CD8-positive, alpha-beta T cell (primary cell): ENCODE measurements at places on chromosomes 16 and 17.

DNA sequence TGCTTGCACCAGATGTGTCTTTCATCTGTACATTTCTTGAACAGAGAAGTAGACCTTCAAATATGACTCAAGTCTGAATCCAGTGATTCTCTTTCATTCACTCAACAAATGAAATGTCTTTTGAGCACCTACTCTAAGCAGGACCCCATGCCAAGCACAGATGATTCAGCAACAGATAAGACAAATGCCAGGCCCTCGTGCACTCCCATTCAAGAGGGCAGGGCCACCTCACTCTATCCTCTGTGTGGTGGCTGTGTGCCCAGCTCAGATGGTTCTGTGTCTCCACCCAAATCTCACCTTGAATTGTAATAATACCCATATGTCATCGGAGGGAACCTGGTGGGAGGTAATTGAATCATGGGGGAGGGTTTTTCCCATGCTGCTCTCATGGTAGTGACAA is 74.1 kb upstream of the NKD1 start:
- DNase-seq, result no peak

DNA sequence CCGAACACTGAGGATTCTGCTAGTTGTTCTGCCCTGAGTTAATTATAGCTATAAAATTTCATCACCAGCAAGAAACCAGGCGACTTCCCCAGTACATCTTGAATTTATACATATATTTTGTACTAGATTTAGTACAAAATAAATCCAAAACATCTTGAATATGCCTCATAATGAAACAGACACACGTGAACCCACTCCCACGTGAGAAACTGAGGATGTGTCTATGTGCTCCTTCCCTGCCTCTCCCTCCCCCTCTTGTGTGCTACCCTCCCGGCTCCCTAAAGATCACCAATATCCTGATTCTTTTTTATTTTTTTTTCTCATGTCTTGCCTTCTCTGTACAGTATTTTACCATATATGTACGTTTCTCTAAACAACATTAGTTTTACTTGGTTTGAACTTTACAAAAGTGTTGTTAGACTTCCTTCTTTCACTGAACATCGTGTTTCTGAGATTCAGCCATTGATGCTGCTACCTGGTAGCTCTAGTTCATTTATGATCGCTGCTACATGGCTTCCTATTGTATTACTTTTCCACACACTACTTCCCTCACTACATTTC is 1.1 kb upstream of the LCMT1 start:
- no peak for DNase-seq

DNA sequence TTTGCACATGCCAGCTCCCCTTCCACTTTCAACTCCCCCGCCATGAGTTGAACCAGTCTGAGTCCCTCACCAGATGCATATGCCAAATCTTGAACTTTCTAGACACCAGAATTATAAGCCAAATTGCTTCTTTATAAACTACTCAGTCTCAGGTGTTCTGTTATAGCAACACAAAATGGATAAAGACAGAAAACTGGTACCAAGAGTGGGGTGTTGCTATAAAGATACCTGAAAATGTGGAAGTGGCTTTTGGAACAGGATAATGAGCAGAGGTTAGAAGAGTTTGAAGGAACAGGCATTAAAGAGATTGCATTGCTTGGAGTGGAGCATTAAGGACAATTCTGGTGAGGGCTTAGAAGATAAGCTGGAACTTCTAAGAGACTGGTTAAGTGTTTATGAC is 17.2 kb upstream of the CACNG5 start:
- DNase-seq, result no peak

- no peak for DNase-seq
Measured at GRCh38 chr16:65125322-65125721, 3.5 kb upstream of the CDH11 start.

- peak; percentile 73 for DNase-seq
Measured at GRCh38 chr17:7883781-7884386, 4.7 kb upstream of the CHD3 start.

DNA sequence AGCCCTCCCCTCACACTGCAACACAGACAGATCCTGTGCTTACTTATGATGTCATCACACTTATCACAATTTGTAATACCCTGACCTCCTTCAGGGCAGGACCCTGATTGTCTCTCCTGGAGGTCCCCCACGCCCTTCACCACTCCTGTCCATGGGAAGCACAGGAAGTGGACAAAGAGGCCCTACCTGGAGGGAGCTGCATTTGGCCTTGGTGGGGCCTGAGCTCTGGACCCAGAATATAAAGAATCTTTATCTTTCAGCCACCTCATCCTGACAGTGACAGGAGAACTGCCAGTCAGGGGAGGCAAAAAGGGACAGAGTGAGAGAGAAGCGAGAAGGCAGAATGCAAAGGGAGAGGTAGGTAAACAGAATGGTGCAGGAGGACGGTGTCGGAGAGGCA is 303.4 kb upstream of the N4BP1 start:
- DNase-seq, result no peak

GRCh38 chr17:19005789-19006430 is 1.3 kb upstream of the FAM83G start:
- no peak for DNase-seq

DNA sequence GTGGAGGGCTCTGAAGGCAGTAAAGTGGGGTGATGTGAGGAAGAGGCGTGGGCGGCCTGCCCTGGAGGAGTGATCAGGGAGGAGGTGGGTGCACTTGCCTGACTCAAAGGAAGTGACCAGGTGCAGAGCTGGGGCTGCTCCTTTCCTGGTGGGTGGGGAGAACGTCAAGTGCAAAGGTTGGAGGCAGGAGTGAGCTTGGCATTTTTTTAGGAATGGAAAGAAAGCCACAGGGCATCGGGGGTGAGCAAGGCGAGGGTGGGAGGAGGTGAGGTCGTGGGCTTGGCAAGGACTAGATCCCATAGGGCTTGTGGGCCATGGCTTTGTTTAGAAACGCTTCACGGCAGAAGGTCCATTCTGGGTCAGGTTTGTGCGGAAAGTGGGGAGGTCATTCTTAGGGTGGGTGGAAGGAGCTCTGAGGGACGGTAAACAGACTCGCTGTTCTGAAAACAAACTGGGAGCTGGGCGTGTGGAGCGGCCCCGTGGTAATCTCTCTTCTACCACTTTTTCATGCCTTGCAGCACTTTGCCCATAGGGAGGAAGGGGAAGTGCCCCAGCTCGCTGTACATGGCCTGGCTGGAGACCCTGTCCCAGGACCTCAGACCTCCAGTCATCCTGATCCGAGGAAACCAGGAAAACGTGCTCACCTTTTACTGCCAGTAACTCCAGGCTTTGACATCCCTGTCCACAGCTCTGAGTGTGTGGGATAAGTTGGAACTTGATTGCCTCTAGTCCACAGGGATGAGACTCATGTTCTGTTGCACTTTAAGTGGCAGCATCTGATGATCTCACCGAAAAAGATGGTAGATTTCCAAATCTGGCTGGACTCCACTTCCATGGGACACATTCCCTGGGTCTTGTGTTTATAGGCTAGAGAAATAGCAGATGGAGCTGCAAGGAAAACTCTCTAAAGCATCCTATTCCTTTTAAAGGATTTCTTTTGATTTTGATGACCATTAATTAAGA is 18.9 kb upstream of the HERPUD1 start:
- no peak for DNase-seq

GRCh38 chr16:53775821-53776431 is 72.0 kb downstream of the FTO start:
- DNase-seq, result no peak

DNA sequence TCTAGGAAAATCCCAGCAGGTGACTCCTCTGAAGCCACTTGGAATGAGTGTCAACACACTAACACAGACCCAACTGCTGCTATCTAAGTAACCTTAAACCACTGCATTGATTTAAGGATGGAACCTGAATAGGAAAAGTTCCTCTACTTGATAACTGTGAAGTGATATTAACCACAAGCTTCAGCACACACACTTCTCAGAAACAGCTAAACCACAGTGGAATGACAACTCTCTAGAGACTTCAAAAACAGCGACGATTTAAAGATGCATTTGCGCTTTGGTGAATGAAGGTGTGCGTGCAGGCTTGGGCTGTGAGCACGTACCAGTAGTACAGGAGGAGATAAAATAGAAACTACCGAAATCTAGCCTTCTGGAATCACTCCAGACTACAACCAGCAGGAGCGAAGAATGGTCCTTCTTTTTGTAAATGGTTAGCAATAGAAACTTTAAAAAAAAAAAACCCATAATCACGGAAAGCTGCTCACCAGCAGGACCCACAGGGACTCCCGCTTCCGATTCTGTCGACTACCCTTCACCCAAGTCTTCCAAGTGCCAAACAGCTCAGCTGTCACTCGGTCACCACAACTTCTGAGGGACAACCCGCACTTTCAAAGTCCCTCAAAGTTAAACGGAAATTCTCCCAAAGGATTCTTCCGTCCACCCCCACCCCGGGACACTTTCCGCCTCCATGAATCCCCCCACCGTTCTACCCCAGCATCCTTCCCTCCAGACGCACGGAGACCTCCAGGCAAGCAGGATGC is 137.7 kb upstream of the CORO6 start:
- peak; percentile 80 for DNase-seq

- DNase-seq, result no peak
Measured at GRCh38 chr16:72764015-72764654, 283.8 kb downstream of the ZFHX3 start.

GRCh38 chr16:57000271-57001025 is 11.1 kb downstream of the NLRC5 start:
- DNase-seq, result no peak

- DNase-seq, result no peak
Measured at GRCh38 chr16:89331371-89332109, 114.0 kb downstream of the ZNF778 start.

DNA sequence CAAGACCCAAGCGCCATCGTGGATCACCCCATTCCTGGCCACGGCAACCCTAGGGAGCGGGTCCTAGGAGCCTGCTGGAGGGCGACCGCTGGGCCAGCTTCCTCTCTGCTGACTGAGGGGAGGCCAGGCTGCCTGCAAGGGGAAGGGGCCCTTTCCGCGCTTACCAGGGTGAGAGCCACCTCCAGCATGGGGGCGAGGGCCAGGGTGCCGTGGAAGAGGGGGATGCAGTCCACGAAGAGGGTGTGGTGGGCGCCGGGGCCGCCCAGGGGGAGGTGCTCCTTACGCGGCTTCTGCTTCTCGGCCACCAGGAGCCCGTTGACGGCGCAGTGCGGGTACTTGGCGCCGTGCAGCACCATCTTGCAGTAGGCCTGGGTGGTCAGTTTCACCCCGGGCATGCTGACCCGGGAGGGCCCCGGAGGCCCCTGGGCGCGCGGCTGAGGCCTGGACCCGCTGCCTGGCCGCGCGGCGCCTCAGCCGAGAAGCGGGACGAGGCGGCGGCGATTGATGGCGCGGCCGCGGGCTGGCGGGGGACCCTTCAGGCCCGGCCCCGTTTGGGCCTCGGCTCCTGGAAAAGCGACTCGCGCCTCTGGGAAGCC is 345 bp downstream of the EMC8 start:
- peak; percentile 53 for DNase-seq

- no peak for DNase-seq
Measured at GRCh38 chr16:48155926-48156789, at the start of gene ABCC12. Gene ABCC12, minus strand, starts transcription at chr16:48155993. Its CDS starts 9,569 bp downstream, at chr16:48146424.

DNA sequence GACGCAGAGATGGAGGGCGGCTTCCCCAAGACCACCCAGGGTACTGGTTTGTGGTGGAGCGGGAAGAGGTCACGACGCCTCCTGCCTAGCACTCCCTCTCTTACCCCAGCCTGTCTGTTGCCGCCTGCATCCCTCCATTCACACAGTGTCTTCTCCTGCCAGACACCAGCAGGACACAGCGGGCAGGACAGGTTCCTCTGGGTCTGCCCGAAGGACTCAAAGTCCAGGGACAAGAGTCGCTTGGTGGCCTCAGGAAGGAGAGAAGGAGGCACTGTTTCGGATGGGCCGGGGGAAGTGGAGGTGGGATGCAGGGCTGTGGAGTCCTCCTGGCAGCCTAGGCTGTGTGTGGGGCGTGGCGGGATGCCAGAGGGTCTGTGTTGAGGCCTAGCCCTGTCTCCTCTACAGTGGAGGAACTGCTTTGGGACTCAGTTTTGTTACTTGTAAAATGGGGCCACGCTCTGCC is 19.6 kb upstream of the TNS4 start:
- no peak for DNase-seq

DNA sequence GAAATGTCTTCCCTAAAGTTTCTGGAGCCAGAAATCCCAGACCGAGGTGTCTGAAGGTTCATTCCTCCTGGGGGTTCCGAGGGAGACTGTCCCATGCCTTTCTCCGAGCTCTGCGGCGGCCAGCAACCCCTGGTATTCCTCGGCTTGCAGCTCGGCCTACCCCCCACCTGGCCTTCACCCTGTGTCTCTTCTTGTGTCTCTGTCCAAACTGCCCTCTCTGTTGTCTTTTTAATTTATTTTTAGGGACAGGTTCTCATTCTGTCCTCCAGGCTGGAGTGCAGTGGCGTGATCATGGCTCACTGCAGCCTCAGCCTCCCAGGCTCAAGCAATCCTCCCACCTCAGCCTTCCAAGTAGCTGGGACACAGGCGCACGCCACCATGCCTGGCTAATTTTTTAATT is 211.7 kb downstream of the SEC14L1 start:
- no peak for DNase-seq

GRCh38 chr17:73410586-73411312 is 98.9 kb upstream of the CDC42EP4 start:
- DNase-seq, result no peak

DNA sequence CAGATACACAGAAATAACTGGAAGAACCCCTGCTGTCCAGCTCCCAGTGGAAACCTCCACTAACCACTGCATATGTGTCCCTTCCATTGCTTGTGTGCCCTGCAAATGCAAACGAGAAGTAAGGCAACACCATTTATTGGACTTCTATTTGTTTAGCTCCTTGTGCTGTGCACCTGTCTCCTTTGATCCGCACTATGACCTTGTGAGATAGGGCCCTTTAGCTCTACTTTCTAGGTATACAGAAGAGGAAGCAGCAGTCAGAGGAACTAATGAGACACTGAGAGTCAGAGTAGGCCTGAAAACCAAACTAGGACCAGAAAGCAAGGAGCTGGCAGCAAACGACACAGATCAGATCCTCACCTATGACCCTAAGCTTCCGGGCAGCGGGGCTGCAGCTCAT is 22.4 kb downstream of the SOX9 start:
- DNase-seq, result no peak

DNA sequence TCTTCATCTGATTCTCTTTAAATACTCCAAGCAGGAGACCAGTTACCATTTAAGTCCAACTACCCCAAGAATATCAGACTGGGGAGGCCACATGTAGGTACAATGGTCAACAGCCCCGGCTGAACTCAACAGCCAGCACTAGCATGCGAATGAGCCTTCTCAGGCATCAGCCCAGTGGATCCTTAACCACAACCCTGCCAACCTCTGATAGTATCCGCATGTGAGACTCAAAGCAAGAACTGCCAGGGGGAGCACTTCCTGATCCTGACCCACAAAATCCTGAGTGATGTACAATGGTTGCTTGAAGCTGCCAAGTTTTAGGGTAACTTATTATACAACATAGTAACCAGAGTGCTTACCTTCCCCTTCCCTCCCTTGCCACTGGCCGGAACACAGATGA is 4.0 kb downstream of the PYY start:
- no peak for DNase-seq

GRCh38 chr16:30662449-30662848 is 4.2 kb downstream of the FBRS start:
- DNase-seq, result no peak

GRCh38 chr17:61469474-61469873 is 17.3 kb downstream of the TBX4 start:
- DNase-seq, result no peak
